A549 treated with GW870086 at 1 μM for 4 hours (cell line): ENCODE measurements at places on chromosomes 1 and 21. TPM values are rescaled to one million over a fixed set of nuclear protein-coding genes. Genes with fewer than 3 reads are reported as not detected.

SELENBP1 gene
- total RNA-seq = 6.1 to 8.0 TPM (median 6.9 TPM) in 5 replicates

DVL1 gene
- 51.2 to 74.2 TPM (median 71.4 TPM) in 5 replicates for total RNA-seq

CLEC20A gene
- total RNA-seq = not detected in 5 replicates

RAB3B gene
- total RNA-seq = 4.8 to 8.5 TPM (median 6.8 TPM) in 5 replicates

PTPN22 gene
- not detected in 5 replicates for total RNA-seq

OR6N2 gene
- total RNA-seq = not detected in 5 replicates

PTGS2 gene
- 4.1 to 7.3 TPM (median 5.7 TPM) in 5 replicates for total RNA-seq
